ENCODE measurements at places on chromosomes 6 and 20.

DNA sequence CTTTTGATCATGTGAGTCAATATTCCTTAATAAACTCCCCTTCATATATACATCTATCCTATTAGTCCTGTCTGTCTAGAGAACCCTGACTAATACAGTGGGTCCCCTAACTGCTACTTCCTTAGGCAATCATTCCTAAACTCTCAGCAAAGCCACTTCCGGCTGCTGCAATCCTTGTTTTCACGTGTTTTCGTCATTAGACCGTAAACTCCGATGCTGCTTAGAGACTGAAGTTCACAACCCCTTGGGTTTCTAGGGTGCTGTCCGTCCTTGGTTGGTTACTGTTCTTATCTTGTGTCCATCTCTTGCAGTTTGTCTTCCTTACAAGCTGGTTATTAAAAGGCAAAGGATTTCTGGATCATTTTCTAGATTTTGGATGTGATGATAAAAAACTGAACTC is 106.4 kb downstream of the GMPR start:
- no peak for DNase-seq

DNA sequence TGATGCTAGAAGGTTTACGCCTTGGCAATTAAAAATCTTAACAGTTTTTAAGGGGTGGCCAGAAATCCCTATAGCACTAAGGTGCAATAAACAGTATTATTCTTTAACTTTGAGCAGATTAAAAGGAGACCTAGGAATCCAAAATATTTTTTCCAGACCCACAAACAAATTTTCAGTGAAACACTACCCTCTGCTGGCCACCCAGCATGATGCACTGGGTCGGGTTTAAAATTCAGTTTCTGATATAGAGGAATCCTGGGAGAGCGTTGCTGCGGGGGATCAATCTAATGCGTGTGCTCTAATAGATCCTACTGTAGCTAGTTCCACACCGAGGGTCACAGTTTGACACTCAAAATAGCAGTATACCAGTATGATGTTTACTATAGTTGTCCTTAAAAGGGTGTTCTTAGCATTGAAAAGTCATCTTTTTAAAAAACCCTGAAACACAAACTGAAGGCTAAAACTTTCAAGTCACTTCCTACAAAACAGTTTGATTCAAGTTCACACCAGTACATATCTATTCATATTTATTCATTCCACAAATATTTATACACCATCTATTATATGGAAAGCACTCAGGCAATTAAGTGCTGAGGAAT is 10.2 kb downstream of the UBE3D start:
- no peak for DNase-seq

DNA sequence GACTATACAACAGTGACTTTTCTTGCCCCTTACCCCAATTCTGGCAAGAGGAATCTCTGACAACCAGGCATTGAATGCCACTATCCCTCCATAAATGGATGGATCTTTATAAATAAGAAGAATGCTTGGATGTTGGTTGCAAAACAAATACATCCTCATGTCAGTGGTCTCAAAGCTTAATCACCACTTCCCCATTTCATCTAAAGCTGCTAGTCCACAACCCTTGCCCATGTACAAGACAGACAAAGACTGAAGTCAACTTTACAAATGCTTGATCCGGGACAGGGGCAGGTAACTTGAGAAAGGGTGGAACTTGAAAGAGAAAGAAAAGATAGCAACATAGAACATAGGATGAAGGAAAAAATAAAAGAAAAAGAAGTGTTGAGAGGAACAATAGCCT is 540.5 kb upstream of the NOX3 start:
- DNase-seq: no peak

DNA sequence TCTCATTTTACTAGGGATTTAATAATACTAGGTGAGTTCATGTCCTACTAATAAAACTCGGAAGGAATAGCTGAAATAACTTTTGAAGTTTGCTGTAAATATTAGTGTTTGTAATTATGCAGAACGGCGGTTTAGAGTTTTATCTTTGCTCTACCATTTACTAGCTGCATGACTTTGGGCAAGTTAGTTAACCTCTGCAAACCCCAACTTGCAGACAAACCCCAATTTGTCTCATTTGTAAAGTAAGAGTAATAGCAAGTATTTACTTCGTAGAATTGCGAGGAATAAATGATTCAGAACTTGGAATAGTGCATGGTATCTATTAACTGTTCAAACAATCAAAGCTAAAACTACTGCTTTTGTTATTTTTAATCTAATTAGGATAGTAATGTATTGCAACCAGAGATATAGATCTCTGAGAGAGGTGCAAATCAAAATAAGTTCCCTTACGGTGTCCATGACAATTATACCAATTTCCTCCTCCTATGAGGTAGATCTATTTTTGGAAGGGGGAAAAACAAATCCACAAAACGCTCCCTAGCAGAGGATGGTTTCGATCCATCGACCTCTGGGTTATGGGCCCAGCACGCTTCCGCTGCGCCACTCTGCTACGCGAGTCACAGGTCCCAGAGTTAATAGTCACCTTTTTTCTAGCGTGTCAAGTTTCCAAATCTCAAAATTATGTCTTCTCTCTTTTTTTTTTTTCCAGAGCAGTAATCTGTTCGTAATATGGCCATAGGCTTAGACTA is 35.1 kb upstream of the BTN3A2 start:
- DNase-seq: peak; percentile 30

DNA sequence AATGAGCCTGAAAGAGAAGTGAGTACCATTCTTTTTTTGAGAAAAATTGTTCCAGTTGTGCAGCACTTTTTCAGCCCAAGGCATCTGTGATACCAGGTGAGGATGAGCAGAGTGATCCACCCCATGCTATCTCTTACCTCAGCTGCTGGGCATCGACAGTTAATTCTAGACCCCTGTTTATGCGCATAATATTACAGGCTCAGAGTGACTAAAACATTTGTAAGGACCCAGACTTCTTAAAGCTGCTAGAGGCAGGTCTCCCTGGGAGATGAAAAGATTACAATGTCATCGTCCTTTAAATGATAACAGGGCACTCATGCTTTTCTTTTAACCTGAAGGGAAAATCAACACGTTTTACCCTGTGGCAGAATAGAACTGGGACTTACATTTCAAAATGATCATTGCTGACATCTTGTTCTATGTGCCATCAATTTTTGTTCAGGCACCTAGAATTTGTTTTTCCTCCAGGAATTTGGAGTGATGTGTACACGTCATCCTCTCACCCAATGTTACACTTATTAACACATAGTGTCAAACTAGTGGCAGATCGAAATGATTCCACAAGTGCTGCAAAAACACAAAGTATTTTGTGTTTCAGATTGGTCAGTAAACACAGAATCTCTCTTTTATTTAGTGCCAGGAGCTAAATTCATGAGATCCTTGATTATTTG is 684.6 kb downstream of the UTRN start:
- DNase-seq: no peak

- DNase-seq: no peak
Measured at GRCh38 chr20:45191926-45192325, 14.9 kb upstream of the SEMG1 start.

DNA sequence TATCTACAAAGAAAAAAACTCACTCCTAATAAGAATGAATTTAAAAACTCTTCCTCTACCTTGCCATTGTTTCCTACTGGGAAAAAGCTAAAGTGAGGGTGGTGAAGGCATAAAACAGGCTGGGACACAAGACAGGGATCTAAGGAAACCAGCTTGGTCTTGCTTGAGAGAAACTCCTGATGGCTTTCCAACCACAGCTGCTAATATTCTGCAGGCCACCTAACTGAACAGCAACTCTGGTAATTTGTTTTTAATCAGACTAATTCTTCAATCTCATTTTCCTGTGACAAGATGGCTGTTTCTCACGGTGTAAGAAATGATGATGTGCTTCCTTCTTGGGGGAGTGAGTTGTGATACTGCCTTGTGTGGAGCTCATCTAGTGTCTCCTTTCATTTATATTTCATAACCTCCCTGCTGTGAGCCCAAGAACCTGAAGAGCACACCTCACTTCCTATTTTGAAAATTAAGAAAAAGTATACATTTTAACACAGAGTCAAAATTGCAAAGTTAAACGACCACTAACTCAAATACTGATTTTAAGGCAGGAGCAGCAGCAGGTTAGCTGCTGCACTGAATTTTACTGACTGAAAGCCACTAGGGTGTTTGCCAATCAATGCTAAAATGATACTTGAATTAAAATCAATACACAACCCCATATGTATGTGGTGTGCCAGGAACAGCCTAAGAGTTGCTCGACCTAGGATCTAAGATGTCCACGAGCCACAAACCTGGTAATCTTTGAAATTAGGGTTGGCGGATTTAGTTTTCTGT is 58.0 kb downstream of the BACH2 start:
- DNase-seq: no peak

DNA sequence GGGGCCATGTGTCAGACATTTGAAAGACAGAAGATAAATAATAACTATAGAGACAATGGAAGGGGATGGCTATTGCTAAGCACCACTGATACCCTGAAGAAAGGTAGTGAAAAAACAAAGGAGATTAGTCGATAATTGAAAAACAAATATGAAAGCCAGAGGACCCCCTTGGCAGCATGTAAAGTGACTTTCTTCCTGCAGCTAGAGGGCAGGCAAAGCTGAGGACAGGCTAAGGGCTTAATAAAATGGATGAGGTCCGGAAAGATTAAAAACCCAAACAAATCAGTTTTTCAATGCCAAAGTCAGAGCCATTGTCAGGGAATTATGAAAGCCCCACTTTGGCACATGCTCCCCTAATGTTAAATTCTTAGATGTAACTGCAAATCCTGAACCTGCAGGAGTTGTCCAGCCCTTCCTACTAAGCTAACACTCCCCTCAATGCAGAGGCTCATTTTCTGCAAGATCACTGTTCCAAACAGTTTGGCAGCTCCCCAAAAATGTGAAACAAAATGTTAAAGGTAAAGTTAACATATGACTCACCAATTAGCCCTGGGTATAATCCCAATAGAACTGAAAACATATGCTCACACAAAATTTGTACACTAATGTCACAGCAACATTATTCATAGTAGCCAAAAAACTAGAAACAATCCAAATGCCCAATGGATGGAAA is 1177.9 kb downstream of the GRIK2 start:
- DNase-seq: no peak

DNA sequence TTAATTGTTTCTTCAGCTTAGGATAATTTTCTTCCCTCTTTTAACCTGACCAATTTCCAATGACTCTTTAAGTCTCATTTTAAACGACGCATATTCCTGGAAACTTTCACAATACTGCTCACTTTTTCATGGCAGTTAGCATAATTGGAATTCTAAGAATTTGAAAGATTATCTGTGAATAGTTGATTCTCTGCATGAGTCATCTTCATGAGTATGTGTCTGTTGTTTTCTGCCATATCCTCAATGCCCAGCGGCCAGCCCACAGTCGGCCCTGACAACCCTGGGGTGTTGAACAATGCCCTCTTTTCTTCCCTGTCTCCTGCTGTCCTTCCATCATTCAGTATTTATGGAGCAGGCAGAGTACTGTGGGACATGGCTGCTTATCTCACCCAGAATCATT is 554.2 kb downstream of the CDH26 start:
- DNase-seq: no peak

DNA sequence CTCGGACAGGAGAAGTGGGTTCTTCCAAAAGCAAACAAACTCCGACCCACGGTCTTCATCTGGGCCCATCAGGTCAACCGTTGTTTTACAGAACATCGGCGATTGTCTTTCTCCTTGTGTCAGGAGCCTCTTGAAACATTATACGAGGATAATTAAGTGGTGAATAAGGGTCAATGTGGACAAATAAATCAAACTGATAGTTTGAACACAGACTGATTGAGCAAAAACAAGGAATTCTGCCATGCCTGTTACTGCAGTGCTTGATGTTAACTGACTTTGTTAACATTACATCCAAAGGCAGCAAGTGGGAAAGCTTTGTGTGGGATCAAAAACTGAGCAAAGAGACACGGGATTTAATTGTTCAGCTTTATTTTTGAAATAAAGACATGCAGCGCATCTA is 101.1 kb upstream of the IFNGR1 start:
- no peak for DNase-seq

- no peak for DNase-seq
Measured at GRCh38 chr6:144217264-144217663, 66.9 kb downstream of the STX11 start.

- no peak for DNase-seq
Measured at GRCh38 chr6:41036186-41036585, 2.8 kb downstream of the UNC5CL start.

DNA sequence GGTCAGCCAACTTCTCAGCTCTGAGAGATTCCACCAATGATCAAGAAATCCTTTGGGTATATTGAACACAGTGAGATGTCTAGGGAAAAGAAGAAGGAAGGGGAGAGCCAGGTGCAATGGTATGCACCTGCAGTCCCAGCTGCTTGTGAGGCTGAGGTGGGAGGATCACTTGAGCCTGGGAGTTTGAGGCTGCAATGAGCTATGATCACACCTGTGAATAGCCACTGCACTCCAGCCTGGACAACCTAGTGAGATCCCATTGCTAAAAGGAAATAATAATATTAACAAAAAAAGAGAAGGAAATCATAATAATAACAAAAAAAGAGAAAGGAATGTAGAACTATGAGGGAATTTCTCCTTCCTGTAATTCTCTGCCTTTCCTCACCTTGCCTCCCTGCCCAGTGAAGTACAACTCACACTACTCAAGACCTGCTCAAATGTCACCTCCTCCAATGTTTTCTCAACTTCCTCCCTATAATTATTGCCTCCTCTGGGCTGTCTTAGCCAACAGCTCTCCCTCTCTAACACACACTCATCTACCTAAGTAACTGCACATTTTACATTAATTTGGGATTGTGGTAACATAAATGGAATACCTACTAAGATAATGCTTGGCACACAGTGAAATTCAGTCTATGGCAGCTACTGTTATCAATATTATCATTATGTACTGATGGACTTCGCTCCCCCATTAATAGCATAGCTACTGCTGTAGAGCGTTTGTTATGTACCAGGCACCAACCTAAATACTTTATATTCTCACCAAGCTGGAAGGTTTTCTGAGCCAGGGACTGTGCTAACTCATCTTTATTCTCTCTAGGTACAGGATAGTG is 103.6 kb downstream of the KIF13A start:
- DNase-seq: no peak

- DNase-seq: no peak
Measured at GRCh38 chr6:133835901-133836300, 53.0 kb upstream of the TCF21 start.

GRCh38 chr20:43942667-43943285 is 28.1 kb downstream of the TOX2 start:
- peak; percentile 32 for DNase-seq

DNA sequence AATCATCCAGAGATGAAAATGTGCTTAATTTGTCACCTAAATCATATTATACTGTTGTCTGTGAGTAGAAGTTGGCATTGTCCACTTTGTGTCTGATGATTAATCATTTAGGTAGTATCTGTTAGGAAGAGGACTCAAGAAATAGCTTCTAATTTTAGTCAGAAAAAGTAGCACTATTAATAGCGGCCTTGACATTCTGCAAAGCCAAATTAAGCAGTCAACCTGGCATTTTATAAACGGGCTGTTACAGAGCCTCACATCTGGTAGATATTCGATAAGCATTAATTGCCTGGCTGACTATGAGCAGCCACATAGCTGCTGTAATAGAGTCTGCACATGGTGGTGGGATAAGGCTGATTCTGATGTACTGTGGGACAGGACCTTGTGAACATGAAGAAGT is 99.5 kb downstream of the KLHL32 start:
- DNase-seq: no peak

All from GDM1 (cell line).